Esophagus squamous epithelium (tissue), 5 donors: ENCODE measurements at places on chromosomes 5 and 9. TPM values are rescaled to one million over a fixed set of nuclear protein-coding genes. Genes with fewer than 3 reads are reported as not detected.
A peak's percentile ranks its signal among the peaks of the same experiment; 100 is the strongest.

- H3K36me3 ChIP-seq: no peaks in the 10 kb centered on the region
- H3K27ac ChIP-seq: peak overlapping the region; percentile 96
- peak overlapping the region; percentile 67 for H3K4me3 ChIP-seq
- DNase-seq: no peak
- H3K27me3 ChIP-seq: no peaks in the 10 kb centered on the region
- H3K4me1 ChIP-seq: peaks cover 58% of the 10 kb centered on the region
These were observed 1.3 kb downstream of the MAN2A1 start for GRCh38 chr5:109690975-109691574.

DNA sequence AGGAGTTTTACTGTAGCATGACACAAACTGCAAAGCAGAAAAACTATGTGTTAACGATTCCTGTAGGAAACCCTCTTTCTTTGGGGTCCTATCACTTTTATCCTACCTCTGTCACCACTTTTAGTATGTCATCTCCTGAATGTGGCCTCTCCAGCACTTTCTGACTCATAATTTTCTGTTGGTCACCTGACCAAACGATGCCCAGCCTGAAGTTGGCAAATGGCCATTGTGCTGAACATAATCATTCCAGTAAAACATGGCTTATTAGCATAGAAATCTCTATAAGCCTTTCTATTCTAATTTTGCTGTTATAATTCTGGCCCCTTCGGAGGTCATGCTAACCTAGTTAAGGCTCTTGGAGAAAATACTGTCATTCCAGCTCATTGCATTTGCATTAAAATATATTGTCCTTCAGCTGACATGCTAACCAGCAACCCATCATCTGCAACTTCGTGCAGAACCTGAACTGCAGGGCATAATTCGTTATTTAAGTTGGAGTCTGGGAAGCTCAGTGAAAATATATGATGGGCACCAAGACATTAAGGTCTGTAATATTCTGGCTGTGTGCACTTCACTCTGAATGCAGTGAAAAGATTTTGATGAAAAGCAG is 140.3 kb downstream of the NMUR2 start:
- no peaks in the 10 kb centered on the region for H3K27me3 ChIP-seq
- DNase-seq: no peak
- H3K4me1 ChIP-seq: no peaks in the 10 kb centered on the region
- H3K36me3 ChIP-seq: no peaks in the 10 kb centered on the region
- no peak overlapping the region for H3K27ac ChIP-seq

GRCh38 chr9:38079461-38080031 is 10.5 kb upstream of the SHB start:
- no peaks in the 10 kb centered on the region for H3K27me3 ChIP-seq
- no peak overlapping the region for H3K4me3 ChIP-seq
- no peak for DNase-seq
- no peaks in the 10 kb centered on the region for H3K4me1 ChIP-seq

- H3K27me3 ChIP-seq: no peaks in the 10 kb centered on the region
- H3K36me3 ChIP-seq: no peaks in the 10 kb centered on the region
- no peak overlapping the region for H3K27ac ChIP-seq
- no peak overlapping the region for H3K4me3 ChIP-seq
- no peak for DNase-seq
- peaks cover 7% of the 10 kb centered on the region for H3K4me1 ChIP-seq
These were observed 179.6 kb upstream of the POU5F2 start for GRCh38 chr5:93921001-93921400.

GRCh38 chr5:157456301-157456700 is 3.7 kb upstream of the NIPAL4 start:
- H3K4me3 ChIP-seq: no peak overlapping the region
- no peak for DNase-seq
- H3K27me3 ChIP-seq: peaks cover 10% of the 10 kb centered on the region
- H3K4me1 ChIP-seq: peaks cover 11% of the 10 kb centered on the region
- no peak overlapping the region for H3K27ac ChIP-seq
- no peaks in the 10 kb centered on the region for H3K36me3 ChIP-seq

Gene FEM1C
- total RNA-seq: 23.1 TPM

- H3K27ac ChIP-seq: peak overlapping the region; percentile 89
- peak overlapping the region; percentile 45 for H3K4me3 ChIP-seq
- no peaks in the 10 kb centered on the region for H3K36me3 ChIP-seq
- H3K4me1 ChIP-seq: peaks cover 6% of the 10 kb centered on the region
- DNase-seq: peak; percentile 9
- H3K27me3 ChIP-seq: no peaks in the 10 kb centered on the region
These were observed 1.3 kb upstream of the ST8SIA4 start for GRCh38 chr5:100904259-100904861.

DNA sequence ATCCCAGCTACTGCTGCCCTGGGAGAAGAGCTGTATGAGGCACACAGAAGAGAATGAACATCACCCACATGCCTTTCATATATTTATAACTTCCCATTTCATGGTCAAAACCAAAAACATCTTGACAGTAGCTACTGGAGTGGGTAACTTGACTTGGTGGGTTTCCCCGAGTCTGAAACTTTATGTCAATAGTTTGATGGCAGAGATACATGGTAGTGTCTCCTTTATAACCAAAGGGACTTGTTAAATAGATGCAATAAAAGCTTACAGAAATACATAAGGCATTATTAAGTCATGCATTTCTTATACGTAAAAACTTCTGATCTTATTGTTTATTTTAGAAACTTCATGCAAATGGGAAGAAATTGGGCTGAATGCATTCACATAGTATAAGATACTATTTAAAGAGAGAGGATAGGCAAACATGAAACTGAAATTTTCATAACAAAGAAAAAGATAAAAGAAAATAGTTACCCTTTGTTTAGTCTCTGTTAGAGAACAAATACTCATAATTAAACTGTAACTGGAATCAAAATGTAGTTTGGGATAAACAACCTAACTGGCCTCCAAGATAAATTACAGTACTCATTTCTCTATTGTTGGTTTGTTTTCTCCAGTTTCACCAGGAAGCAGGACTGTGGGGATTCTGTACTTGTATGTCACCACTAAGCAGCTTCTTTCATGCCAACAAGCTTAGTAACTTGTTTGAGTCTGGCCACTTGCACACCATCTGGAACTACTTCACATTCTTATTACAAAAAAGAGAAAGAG is 459.3 kb upstream of the MEF2C start:
- no peaks in the 10 kb centered on the region for H3K36me3 ChIP-seq
- H3K27me3 ChIP-seq: no peaks in the 10 kb centered on the region
- H3K27ac ChIP-seq: no peak overlapping the region
- H3K4me3 ChIP-seq: no peak overlapping the region
- no peaks in the 10 kb centered on the region for H3K4me1 ChIP-seq

DNA sequence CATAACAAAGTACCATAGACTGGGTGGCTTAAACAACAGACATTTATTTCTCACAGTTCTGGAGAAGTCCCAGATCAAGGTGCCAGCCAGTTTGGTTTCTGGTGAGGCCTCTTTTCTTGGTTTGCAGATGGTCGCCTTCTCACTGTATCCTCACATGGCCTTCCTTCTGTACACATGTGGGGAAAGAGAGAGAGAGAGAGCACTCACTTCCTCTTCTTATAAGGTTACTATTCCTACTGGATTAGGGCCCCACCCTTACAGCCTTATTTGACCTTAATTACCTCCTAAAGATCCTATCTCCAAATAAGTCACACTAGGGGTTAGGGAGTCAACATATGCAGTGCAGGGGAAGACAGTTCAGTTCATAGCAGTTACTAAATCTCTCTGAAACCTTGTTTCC is 205.6 kb upstream of the GDNF start:
- H3K36me3 ChIP-seq: no peaks in the 10 kb centered on the region
- H3K27me3 ChIP-seq: no peaks in the 10 kb centered on the region
- no peak for DNase-seq
- H3K4me3 ChIP-seq: no peak overlapping the region
- no peaks in the 10 kb centered on the region for H3K4me1 ChIP-seq
- H3K27ac ChIP-seq: no peak overlapping the region

Gene ENTPD8
- not detected for total RNA-seq

GRCh38 chr9:120878188-120879130 is 1.5 kb upstream of the PHF19 start:
- H3K36me3 ChIP-seq: no peaks in the 10 kb centered on the region
- H3K4me1 ChIP-seq: peaks cover 13% of the 10 kb centered on the region
- no peak for DNase-seq
- H3K27me3 ChIP-seq: no peaks in the 10 kb centered on the region
